ENCODE measurements at places on chromosomes 1 and 21. TPM values are rescaled to one million over a fixed set of nuclear protein-coding genes. Genes with fewer than 3 reads are reported as not detected.

PLA2G2D gene
- not detected for total RNA-seq

USF1 gene
- 48.0 TPM for total RNA-seq

NRAS gene
- 48.0 TPM for total RNA-seq

LAMB3 gene
- 70.2 TPM for total RNA-seq

S100A1 gene
- total RNA-seq: 0.30 TPM

DNA sequence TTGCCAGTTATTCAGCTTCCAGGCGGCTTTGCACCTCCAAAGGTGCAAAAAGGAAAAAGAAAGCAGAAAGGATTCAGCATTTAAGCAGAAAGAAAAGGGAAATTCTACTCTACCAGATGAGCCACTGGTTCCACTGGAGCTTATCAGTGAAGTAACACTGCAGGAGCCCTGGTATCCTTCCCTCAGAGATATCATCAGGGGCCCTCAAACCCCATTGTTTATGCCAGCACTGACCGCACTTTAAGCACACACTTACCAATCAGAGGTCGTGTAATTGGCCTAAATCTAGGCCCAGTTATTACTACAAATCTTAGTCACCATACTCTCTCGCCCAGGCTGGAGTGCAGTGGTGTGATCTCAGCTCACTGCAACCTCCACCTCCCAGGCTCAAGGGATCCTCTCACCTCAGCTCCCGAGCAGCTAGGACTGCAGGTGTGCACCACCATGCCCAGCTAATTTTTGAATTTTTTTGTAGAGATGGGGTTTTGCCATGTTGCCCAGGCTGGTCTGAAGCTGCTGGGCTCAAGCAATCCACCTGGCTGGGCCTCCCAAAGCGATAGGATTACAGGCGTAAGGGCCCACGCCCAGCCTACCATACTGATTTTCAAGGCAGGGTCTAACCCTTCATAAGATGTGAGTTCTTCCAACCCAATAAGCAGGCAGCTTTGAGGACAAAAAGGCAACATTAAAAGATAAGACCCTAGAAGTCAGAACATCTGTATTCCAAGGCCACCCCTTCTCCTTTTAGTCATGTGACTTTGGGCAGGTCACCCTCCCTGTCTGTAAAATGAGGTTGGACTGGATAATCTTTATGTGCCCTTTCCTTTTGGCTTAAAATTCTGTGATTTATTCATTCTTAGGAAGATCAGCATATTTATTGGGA lies 125.3 kb downstream of the SYT2 start:
- no peaks in the 10 kb centered on the region for H3K36me3 ChIP-seq
- no peak overlapping the region for H3K27ac ChIP-seq
- no peaks in the 10 kb centered on the region for H3K27me3 ChIP-seq
- no peak for DNase-seq

- peak; percentile 81 for DNase-seq
- H3K4me1 ChIP-seq: peaks cover 55% of the 10 kb centered on the region
- peak overlapping the region; percentile 56 for H3K4me3 ChIP-seq
- no peaks in the 10 kb centered on the region for H3K36me3 ChIP-seq
- no peaks in the 10 kb centered on the region for H3K27me3 ChIP-seq
Observed at GRCh38 chr1:1006305-1007159, 6.6 kb upstream of the HES4 start.

DNA sequence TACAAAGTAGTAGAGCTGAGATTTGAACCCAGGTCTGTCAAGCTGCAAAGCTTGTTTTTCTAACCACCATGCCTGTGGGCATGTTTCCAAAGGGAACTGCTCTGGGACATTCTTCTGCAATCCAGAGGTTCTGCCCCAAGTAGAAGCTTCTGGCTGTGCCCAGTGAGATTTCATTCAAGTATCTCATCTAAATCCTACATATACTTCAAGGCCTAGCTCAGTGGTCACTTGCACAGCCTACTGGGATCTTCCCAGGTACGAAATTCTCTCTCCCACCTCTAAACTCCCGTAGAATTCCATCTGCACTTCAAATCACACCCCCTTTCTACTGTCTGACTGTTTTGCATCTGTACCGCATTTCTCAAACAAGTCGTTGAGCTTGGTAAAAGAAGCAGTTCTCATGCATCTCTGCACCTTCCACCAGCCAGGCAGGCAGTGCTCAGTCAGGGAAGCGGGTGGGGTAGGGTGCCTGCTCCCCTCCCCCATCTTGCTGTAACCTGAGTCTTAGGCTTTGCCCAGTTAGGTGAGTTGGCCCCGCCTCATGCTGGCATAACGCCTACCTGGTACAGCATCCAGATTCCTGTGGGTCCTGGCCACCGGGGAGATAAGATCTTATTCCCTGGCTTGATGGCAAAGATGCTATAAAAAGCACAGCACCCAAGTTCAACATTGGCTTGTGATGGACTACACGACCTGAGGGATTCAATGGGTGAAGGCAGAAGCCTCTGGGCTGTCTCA lies 13.5 kb downstream of the SLC9A1 start:
- 0 out of 2 replicates have a peak overlapping the region, but pooled peaks have one; percentile 32 for H3K27ac ChIP-seq
- H3K4me3 ChIP-seq: peak overlapping the region; percentile 30
- H3K4me1 ChIP-seq: peaks cover 67% of the 10 kb centered on the region
- H3K36me3 ChIP-seq: no peaks in the 10 kb centered on the region

DNA sequence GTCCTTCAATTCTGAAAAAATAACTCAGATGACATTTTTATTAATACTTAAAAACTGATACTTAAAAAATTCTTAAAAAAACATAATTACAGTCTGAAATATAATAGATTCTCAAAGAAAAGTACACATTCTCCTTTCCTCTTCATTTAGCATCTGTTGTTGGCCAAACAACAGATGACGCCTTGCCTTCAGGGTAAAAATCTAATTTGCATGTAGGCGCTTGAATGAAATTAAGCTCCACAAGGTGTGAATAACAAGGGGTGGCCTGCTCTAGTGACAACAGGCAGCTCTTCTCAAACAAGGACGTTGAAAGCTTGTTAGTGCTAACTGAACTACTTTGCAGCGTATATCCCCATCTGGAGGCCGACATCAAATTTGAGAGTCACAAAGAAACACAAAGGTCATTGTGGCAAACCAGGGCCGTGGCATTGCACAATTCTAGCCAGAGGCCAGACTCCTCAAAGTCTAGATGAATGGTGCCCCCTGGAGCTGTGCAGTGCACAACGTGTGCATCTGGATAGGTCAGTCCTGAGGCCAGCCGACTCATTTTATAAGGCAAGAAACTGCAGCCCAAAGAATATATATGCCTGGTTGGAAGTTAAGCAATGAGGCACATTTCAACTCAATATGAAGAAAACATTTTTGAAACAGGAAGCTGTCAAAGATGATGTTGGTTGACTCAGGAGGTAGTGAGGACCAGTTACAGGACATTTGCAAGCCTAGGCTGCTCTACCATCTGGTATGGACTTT lies 459.2 kb upstream of the RUNX1 start:
- peak; percentile 58 for DNase-seq
- no peak overlapping the region for H3K27ac ChIP-seq
- no peak overlapping the region for H3K4me3 ChIP-seq
- no peaks in the 10 kb centered on the region for H3K4me1 ChIP-seq
- peaks cover 6% of the 10 kb centered on the region for H3K27me3 ChIP-seq

- no peaks in the 10 kb centered on the region for H3K27me3 ChIP-seq
- no peak for DNase-seq
- H3K36me3 ChIP-seq: no peaks in the 10 kb centered on the region
- no peak overlapping the region for H3K4me3 ChIP-seq
Observed at GRCh38 chr21:44550807-44551206, 498 bp downstream of the KRTAP10-2 start.

- no peak for DNase-seq
- H3K27ac ChIP-seq: no peak overlapping the region
- no peak overlapping the region for H3K4me3 ChIP-seq
- no peaks in the 10 kb centered on the region for H3K36me3 ChIP-seq
- peaks cover 6% of the 10 kb centered on the region for H3K4me1 ChIP-seq
Observed at GRCh38 chr1:45097944-45098343, 85.9 kb downstream of the UROD start.

DNA sequence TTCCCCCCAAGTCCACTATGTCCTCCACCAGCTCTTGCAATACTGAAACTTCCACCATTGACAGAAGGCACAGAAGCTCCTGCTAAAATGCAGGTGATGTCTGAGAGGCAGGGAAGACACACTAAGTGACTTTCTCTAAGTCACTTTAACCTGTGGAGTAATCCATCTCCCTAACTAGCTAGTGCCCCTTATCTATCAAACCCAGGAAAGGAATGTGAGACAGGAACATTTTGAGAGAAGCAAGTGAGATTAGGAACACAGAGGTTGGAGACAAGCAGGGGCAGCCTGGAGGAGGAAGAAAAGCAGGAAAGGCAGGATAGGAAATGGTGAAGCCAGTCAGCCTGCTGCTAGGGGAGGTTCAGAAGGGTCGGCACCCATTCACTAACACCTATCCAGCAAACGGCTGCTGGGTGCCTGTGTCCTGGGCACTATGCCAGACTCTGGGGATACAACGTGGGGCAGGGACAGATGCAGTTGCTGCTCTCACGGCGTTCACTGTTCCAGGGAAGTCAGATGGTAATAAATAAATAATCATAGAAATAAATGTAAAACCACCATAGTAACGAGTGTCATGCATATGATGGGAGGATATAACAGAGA lies 7.0 kb downstream of the GPA33 start:
- no peaks in the 10 kb centered on the region for H3K27me3 ChIP-seq
- DNase-seq: no peak
- peaks cover 8% of the 10 kb centered on the region for H3K4me1 ChIP-seq
- H3K27ac ChIP-seq: no peak overlapping the region
- no peak overlapping the region for H3K4me3 ChIP-seq
- no peaks in the 10 kb centered on the region for H3K36me3 ChIP-seq

- no peaks in the 10 kb centered on the region for H3K27me3 ChIP-seq
- no peaks in the 10 kb centered on the region for H3K4me1 ChIP-seq
- H3K4me3 ChIP-seq: no peak overlapping the region
- H3K27ac ChIP-seq: no peak overlapping the region
Observed at GRCh38 chr1:51463561-51463960, 55.5 kb downstream of the EPS15 start.

GRCh38 chr1:21069549-21069948 lies 107.1 kb downstream of the EIF4G3 start:
- no peak overlapping the region for H3K4me3 ChIP-seq
- no peak overlapping the region for H3K27ac ChIP-seq
- no peaks in the 10 kb centered on the region for H3K4me1 ChIP-seq

GRCh38 chr1:50995651-50996050 lies 25.6 kb downstream of the CDKN2C start:
- no peaks in the 10 kb centered on the region for H3K27me3 ChIP-seq
- no peak overlapping the region for H3K27ac ChIP-seq
- no peak for DNase-seq

DNA sequence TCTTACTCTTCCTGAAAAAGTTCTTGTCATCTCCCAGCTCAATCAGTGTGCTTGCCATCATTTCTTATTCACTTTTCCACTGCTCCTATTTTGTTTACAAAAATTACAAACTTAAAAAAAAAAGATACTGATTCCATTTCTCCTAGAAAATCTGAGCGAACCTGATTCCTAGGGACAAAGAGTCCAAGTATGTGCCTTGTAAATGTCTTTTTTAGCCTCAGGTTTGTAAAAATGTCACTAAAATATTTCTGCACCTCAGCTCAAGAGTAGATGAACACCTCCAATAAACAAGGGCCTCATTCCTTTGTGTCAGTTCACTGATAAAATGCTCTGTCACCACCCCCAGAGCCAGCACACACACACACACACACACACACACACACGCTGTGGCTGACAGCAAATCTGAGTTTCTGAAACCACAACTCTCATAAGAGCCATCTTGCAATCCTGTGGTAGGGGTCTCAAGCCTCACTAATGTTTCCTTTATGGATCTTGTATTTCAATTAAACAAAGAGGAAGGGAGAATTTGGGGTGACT lies 299.2 kb downstream of the PBX1 start:
- no peaks in the 10 kb centered on the region for H3K4me1 ChIP-seq
- no peak for DNase-seq
- no peak overlapping the region for H3K27ac ChIP-seq
- no peaks in the 10 kb centered on the region for H3K36me3 ChIP-seq

- DNase-seq: no peak
- H3K27me3 ChIP-seq: no peaks in the 10 kb centered on the region
- H3K4me3 ChIP-seq: no peak overlapping the region
Observed at GRCh38 chr1:8691662-8692061, 125.8 kb downstream of the RERE start.

DNA sequence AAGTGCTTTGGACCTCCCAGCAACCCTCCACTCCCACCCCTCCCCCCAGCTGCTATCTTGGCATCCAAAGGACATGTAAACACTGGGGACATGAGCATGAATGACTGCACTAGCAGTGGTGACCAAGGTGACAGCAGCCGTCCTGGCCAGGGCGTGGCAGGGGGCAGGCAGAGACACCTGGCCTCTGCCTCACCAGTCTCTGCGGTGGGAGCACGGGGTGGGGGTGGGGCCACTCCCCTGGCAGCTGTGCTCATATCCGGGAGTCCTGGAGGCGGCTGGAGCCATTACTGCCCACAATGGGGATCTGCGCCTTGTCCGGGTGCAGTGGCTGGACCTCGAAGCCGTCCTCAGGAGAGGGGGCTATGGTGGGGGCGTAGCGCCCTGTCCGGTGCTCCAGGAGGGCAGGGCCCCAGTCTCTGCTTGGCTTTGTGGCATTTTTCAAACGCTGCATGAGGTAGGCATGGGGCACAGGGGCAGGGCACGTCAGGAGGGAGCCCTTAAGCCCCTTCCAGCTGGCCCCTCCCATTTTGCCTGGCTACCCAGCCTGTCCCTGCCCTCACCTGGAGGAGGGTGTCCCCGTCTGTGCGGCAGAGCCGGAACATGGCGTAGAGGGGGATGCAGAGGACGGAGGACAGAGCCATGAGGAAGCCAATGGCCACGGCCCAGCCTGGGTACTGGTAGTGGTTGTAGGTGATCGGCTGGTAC lies 6.0 kb downstream of the CCDC24 start:
- H3K36me3 ChIP-seq: no peaks in the 10 kb centered on the region
- DNase-seq: no peak
- H3K27me3 ChIP-seq: no peaks in the 10 kb centered on the region
- H3K4me1 ChIP-seq: peaks cover 5% of the 10 kb centered on the region

GRCh38 chr1:22855668-22856606 lies 116.7 kb downstream of the LACTBL1 start:
- no peaks in the 10 kb centered on the region for H3K4me1 ChIP-seq
- no peaks in the 10 kb centered on the region for H3K36me3 ChIP-seq
- DNase-seq: no peak
- no peak overlapping the region for H3K4me3 ChIP-seq

DNA sequence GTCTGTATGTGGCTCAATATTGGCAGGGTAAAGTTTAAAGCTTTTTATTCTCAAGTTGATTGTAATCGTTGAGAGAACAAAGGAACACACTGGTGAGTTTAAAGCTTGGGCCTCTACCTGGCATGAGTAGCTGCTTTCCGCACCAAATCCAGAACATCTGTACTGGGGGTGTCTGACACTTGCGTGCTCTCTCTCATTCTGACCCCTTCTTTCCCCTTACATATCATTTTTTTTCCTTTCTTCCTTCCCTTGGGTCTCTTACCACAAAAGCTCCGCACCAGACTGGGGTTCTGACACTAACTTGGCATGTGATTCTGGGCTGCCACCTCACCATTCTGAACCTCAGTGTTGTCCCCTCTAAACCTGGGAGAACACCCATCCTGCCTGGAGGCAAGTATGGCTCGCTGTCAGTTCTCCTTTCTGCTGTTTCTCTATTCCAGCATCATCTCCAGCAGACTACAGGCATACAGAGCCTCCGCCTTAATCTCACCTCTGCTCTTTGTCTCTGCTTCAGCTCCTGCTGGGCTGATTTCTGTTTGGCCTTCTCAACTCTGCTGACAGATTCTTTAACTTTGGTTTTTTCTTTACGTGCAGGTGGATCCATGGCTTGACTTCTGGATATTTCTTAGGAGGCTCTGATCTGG lies 859 bp upstream of the ERMAP start:
- H3K36me3 ChIP-seq: no peaks in the 10 kb centered on the region
- H3K4me1 ChIP-seq: peaks cover 11% of the 10 kb centered on the region
- H3K4me3 ChIP-seq: peak overlapping the region; percentile 76
- H3K27ac ChIP-seq: peak overlapping the region; percentile 92

Data from HCT116 (cell line).